ENCODE measurements at places on chromosomes 12 and 14. TPM values are rescaled to one million over a fixed set of nuclear protein-coding genes. Genes with fewer than 3 reads are reported as not detected.

DNA sequence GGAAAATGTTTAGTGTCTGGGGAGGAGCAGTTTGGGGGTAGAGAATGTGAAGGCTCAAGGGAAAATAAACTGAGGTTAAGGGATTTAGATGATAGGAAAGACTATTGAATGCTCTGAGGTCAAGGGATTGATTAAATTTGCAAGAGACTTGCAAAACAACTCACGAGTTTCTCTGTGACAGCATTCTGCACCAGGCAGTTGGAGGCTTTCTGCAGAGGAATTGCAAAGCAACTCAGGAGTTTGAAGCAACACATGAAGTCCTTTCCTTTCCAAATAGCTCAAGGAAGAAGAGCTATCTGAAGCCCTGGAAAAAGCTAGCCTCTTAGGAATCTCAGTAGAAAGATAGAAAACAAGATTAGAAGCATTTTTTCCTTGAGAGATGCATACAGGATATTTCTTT, 23.9 kb downstream of the SLC7A8 start:
- no peak for DNase-seq

DNA sequence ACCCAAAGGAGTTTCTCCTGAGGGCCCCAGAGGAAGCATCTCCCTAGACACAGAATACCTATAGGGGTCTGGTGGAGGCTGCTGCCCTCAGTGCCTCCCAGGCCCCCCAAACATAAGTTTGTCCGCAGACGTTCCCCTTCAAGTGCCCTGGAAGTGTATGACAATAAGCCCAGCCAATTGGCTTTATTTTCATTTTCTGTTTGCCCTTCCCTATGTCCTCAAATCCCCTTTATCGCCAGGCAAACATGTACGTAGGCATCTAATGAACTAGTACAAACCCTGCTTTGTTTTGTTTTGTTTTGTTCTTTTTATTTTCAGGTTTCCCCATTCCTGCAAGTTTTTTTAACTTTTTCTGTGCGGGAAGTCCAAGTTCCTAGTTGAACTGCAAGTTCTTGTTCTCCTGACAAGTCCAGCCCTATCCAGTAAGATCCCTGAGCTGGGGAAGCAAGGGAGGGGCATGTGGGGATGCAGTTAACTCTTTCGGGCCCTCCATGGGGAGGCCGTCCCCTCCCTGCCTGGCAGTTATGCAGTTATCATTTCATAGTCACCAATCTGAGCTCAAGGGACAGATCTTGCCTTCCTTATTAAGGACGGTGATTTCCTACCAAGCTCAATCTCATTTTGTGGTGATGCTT, 141.9 kb downstream of the KCNA5 start:
- DNase-seq, result no peak

Gene TWF1
- 33.1 TPM for total RNA-seq

- DNase-seq, result no peak
These were observed 1509.2 kb upstream of the SEL1L start for GRCh38 chr14:83042858-83043257.

DNA sequence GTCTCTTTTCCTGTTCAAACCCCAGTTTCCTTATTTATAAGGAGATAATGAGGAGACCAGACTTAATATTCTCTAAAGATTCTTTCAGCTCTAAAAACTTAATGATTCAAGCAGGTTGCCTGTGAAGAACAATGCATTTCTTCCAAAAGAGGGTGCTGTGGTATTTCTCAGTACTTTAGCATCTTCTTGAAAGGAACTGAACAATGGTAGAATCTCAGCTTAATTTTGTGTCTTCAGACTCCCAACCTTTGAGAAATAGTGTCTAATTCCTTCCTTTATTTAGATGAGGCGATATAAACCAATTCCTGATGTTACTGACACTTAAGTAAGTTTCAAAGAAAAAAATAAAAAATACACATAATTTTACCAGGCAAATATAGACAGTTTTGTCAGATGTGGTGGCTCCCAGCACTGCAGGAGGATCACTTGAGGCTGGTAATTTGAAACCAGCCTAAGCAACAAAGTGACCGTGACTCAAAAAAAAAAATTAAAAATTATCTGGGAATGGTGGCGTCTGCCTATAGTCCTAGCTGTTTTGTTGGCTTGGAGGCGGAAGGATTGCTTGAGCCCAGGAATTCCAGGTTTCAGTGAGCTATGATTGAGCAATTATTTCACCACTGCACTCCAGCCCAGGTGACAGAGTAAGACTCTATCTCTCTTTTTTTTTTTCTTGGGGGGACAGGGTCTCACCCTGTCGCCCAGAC, 76.9 kb upstream of the PSMA6 start:
- no peak for DNase-seq

Gene KCNMB4
- 23.3 TPM for total RNA-seq

- no peak for DNase-seq
These were observed 19.2 kb downstream of the INTS13 start for GRCh38 chr12:26918321-26919215.

DNA sequence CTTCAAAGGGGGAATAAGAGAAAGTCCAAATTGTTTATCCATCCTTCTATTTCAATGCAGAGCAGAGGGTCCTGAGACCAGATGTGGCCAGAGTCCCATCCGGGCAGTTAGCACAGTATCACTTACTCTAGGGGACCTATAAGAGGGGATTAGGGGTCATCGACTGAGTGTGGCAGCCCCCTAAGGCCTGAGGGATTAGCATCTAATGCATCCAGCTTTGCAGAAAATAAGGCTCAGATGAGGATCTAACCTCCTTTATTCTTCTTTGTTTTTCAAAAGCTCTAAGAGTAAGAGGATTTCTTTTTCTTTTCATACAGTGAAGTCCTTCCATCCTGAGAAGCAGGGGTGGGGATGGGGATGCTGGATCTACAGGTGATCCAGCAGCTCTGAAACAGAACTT, 43.5 kb downstream of the NEUROD4 start:
- DNase-seq, result no peak

DNA sequence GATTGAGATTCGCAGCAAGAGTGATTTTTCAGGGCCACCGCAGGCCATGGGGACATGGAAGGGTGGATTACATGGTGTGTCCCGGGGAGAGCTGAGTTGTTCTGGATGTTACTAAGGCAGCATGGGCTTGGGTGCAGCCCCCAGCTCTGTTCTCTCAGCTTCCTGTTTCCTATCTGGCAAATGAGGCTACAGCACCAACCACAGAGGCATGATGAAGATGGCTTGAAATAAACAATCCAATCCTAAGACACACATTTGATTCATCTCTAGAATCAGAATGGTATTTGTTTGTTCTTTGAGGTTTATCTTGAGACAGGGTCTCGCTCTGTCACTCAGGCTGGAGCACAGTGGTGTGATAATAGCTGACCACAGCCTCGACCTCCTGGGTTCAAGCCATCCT, 21.6 kb downstream of the GLTP start:
- no peak for DNase-seq

DNA sequence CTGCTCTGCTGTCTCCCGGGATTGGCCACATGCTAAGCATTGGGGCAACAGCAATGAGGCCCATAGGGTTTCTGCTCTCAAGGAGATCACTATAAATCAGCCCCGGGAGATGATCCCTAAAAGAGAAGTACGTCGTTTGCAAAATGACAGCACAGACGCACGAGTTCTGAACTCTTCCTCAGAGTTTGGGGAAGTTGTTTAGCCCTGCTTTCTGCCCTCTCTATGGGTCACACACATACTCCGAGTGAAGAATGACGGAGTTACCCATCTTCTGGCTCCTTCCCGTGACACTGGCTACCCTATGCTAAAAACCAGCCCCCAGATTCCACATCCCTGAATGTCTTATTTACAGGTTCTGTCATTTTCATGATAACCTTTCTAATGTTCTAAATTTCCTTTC, 258.0 kb upstream of the PLEKHG7 start:
- no peak for DNase-seq

All from WTC11 (cell line).